Fibroblast of lung (primary cell): ENCODE measurements at places on chromosomes 2 and 18. TPM values are rescaled to one million over a fixed set of nuclear protein-coding genes. Genes with fewer than 3 reads are reported as not detected.

GRCh38 chr2:98517636-98518035 lies 73.0 kb downstream of the INPP4A start:
- no peak for DNase-seq

Gene CCBE1
- 60.9 and 122 TPM in 2 replicates for total RNA-seq

GRCh38 chr18:32297579-32298170 lies 107.8 kb downstream of the MEP1B start:
- no peak for DNase-seq

- no peak for DNase-seq
Measured at GRCh38 chr2:119323459-119323858, 43.2 kb downstream of the C2orf76 start.

DNA sequence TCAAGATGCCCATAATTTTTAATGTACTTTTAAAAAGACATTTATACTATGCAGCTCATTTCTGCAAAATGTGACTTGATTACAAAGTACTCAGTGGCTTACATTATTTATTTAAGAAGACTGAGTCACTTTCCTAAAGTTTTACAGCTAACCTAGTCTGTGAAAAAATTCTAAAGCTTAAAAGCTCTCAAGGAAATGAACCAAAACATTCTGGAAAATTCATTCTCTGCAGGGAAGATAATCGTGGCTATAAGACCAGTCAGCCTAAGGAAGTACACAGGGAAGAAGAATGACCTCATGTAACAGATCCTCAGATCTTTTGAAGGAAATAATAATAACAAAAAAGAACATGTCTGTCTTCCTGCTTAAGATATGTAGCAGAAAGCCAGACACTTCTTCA lies 232.1 kb upstream of the STK17B start:
- peak; percentile 70 for DNase-seq

Gene FAM117B
- total RNA-seq: 1.8 and 2.8 TPM in 2 replicates

DNA sequence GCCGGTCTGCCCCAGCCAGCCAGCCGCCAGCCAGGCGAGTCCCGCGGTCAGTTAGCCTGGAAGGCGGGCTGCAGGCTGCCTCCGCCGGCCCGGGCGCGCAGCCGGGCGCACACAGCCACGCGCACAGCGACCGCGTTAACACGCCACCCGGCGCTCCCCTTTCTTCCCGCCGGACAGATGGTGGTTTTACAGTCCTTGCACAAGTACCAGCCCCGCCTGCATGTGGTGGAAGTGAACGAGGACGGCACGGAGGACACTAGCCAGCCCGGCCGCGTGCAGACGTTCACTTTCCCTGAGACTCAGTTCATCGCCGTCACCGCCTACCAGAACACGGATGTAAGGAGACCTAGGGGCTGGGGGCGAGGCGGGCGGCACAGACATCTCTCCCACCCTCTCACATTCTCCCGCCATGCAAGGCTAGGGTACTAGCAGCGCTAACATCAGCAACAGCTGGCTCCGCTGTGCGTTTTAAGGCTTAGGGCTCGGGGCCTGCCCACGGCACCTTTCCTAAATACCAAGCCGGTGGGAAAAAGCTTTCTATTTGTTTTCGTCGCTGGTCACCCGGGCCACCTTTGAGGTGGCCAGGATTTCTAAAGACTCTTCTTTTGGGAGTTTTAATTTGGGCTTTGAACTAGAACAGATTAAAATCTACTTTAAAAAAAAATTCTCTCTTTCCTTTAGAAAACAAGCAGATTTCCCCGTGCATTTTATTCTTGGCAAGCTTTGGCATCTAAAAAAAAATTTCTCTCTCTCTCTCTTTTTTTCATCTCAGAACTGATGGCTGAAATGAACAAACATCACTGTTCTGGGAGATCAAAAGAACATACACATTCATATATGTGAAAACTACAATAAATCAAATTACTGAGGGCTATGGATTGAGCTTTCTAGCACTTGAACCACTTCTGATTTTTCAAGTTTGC lies 2.9 kb downstream of the TBR1 start:
- peak; percentile 20 for DNase-seq

DNA sequence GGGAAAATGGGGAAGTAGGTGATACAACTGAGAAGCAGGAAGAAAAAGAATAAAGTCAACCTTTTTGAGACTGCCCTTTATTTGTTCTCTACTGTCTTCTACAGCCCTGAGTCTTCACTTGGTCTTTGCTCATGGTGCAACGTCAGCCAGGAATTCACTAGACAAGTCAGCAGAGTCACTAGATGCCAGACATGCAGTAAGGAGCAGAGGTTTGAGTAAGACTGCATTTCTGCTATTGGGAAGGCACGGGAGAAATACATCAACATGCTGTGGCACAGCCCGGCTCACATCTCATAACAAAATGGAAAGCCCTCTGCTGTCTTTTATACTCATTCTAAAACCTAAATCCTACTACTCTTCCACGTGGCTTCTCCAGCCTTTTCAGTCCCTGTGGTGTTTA lies 67.1 kb downstream of the PRELID3A start:
- no peak for DNase-seq

Gene CD207
- total RNA-seq: not detected in 2 replicates

DNA sequence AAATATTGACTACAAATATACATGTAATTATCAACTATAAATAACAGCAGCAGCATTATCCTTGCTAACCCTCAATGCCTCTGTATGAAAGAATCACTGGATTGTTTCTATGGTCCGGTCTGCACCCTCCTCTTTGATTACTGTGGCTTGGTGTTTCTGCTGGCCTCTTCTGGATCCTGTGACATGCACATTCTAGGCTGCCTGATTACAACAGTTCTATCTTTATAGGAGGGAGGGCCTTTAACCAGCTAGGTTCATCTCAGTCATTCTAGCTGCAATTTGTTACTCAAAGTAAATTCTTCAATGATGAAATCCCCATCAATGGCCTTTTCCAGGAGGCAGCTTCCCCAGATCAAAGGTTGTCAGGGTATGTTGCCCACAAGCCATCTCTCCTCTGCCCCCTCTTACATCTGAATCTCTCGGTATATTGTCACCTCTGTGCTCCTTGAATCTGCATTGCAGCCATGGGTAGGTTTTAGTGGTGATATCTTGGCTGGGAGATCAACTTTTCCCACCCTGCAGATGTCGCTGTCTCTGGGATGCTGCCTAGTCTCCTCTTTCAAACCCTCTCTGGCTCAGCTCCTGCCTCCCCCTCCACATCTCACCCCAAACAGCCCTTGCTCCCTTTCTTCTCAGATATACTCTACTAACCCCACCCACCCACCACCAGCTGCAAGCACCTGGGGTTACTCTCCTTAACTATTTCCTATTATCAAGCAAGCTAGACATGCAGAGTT lies 106.2 kb upstream of the BZW1 start:
- peak; percentile 51 for DNase-seq

Gene RAB17
- 0.17 and 0.26 TPM in 2 replicates for total RNA-seq

Gene L3MBTL4
- 0.33 and 1.3 TPM in 2 replicates for total RNA-seq

DNA sequence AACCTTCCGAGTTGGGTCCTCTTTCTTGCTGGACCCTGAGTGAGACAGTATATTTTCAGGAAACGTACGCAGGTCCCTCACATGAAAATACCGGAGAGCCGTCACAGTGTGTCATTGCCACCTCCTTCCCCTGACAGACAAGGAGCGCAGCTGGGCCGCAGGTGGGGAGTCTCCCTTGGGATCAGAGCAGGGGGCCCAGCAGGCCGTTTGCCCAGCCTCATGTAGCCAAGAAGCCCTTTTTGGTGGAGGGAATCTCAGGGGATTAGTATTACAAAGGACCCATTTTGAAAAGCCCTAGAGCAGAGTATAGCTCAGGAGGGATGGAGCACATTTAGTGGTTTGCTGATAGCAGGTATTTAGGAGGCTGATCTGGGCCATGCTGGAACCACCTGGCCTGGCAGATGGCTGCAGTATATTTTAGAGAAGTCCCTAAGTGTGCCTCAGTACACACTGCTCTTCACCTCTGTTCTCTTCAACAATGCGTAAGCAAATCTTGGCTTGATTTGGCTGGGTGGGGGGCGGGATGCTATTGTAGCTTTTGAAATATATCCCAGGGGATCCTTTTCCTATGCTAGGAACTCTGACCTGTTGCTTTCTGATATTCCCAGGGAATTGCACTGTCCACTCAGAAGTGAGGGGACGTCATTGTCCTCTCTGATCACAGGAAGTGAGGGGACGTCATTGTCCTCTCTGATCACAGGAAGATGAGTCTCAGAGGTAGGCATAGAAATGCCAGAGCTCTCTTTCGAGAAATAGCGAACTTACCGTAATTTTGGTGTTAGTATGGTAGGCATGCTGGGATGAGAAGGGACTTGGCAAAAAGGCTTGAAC lies 171.9 kb downstream of the HRH4 start:
- no peak for DNase-seq

Gene SLC40A1
- total RNA-seq: 91.9 and 97.4 TPM in 2 replicates

Gene FIGN
- 0.51 and 1.5 TPM in 2 replicates for total RNA-seq

- peak; percentile 96 for DNase-seq
Measured at GRCh38 chr2:171271971-171272436, 111.3 kb upstream of the TLK1 start.
